ENCODE measurements at places on chromosomes 16 and 17.

GRCh38 chr16:77404775-77405174 is 30.1 kb downstream of the ADAMTS18 start:
- no peaks in the 10 kb centered on the region for H3K4me1 ChIP-seq
- no peak for DNase-seq
- peaks cover 21% of the 10 kb centered on the region for H3K27me3 ChIP-seq
- no peak overlapping the region for H3K4me3 ChIP-seq
- H3K36me3 ChIP-seq, result no peaks in the 10 kb centered on the region
- H3K27ac ChIP-seq, result no peak overlapping the region

DNA sequence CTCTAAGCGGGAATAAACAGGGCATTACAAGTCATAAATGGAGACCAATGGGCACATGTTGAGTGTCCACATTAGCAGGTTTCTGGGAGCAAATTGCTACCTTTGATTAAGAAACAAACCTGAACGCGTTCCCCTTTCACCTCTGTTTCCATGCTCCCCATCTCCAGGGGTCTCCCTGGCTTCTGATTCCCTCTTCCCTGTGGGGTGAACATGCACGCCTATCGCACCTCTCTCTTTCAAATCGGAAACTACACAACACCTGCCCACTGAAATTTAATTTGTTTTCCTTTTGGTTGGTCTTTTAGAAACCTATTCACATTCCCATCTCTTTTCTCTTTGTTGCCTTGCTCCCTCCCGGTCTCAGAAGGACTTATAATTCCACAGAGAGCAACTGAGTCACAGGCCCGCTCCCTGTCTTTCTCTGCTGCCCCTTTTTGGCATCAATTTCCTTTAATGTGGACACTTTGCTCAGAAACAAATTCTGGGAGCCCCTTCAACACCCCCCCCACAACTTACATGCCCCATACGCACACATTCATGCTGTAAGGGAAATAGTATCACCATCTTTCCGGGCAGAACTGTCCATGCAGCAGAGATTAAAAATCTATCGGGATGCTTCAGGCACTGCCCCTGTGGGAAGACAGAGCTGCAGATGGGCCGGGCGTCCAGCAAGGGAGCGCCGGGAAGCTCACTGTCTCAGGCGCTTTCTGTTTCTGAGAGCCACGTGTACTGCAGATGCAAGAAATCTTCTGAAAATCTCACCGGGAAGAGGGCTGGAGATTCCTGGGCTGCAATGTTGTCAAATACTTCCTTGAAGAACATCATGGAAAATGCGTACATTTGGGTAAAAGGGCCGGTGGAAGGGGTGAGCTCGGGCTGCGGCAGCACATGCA is 7.2 kb upstream of the FOXF1 start:
- H3K27ac ChIP-seq, result no peak overlapping the region
- no peak for DNase-seq
- no peaks in the 10 kb centered on the region for H3K36me3 ChIP-seq

DNA sequence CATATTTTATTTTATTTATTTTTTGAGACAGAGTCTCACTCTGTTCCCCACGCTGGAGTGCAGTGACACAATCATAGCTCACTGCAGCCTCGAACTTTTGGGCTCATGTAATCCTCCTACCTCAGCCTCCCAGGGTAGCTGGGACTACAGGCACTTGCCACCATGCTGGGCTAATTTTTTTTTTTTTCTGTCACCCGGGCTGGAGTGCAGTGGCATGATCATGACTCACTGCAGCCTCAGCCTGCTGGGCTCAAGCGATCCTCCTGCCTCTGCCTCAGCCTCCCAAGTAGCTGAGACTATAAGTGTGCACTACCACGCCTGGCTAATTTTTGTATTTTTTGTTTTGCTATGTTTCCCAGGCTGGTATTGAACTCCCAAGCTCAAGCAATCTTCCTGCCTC is 17.1 kb downstream of the UNC45B start:
- no peak for DNase-seq
- H3K36me3 ChIP-seq, result no peaks in the 10 kb centered on the region
- H3K27me3 ChIP-seq, result no peaks in the 10 kb centered on the region
- H3K4me1 ChIP-seq, result peaks cover 46% of the 10 kb centered on the region

GRCh38 chr17:8222380-8222629 is 11.9 kb upstream of the AURKB start:
- peaks cover 37% of the 10 kb centered on the region for H3K4me1 ChIP-seq
- peak overlapping the region; percentile 96 for H3K4me3 ChIP-seq
- peak; percentile 86 for DNase-seq
- peak overlapping the region; percentile 96 for H3K27ac ChIP-seq

GRCh38 chr17:29566473-29567303 is at the start of gene ABHD15:
TSS of gene ABHD15 (minus strand) at chr17:29567037. CDS start at chr17:29566966, 71 bp downstream.
- H3K27ac ChIP-seq, result peak within 1 kb of the TSS; percentile 88
- H3K4me3 ChIP-seq, result peak within 1 kb of the TSS; percentile 94
- DNase-seq, result peak; percentile 60
- peaks cover 10% of the 10 kb centered on the region for H3K36me3 ChIP-seq
- H3K27me3 ChIP-seq, result no peaks in the 10 kb centered on the region

DNA sequence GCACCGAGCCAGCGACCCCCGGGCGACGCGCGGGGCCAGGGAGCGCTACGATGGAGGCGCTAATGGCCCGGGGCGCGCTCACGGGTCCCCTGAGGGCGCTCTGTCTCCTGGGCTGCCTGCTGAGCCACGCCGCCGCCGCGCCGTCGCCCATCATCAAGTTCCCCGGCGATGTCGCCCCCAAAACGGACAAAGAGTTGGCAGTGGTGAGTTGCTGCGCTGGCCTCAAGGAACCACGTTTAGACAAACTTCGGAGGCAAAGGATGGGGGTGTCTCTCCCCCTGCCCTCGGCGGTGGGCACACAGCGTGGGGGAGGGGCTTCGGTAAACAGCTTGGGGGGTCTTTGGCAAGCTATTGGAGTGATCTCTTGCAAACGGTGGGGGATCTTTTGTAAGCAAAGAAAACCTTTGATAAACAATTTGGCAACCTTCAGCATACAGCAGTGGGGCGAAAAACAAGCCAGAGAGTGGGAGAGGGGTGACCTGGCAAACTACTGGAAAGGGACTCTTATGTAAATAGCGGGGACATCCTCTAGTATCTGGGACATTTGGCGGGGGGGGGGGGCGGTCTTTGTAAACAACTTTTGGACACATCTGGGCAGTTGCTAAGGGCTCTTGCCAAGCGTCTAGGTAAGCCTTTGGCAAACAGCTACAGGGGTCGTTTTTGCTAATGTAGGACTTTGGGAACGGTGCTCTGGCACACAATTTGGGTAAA is 587 bp downstream of the MMP2 start:
- H3K27me3 ChIP-seq, result peaks cover 33% of the 10 kb centered on the region
- H3K36me3 ChIP-seq, result no peaks in the 10 kb centered on the region
- DNase-seq, result no peak

GRCh38 chr16:13503960-13504635 is 415.9 kb upstream of the ERCC4 start:
- H3K4me1 ChIP-seq, result no peaks in the 10 kb centered on the region
- no peak for DNase-seq
- H3K36me3 ChIP-seq, result no peaks in the 10 kb centered on the region
- H3K4me3 ChIP-seq, result no peak overlapping the region
- H3K27ac ChIP-seq, result no peak overlapping the region
